ENCODE measurements at places on chromosomes 6 and 20.

GRCh38 chr6:4965562-4966389 lies 38.1 kb downstream of the RPP40 start:
- DNase-seq: no peak

DNA sequence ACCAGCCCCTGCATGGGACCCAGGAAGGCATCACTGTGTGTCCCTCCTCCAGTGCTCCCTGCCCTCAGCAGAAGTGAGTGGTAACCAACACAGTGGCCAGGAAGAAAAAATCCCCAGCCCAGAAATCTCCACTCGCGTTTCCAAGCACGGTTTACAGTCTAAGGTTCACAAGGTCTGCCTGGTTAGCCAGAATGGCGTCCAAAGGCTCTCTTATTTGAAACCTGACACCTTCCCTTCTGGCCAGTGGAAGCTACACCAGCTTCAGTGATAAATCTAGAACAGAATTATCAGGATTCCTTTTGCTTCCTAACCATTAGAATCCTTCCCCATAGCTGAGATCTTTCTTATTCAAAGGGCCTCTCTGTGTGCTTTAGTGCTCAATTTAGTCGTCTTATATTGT lies 9.2 kb downstream of the LY86 start:
- no peak for DNase-seq

DNA sequence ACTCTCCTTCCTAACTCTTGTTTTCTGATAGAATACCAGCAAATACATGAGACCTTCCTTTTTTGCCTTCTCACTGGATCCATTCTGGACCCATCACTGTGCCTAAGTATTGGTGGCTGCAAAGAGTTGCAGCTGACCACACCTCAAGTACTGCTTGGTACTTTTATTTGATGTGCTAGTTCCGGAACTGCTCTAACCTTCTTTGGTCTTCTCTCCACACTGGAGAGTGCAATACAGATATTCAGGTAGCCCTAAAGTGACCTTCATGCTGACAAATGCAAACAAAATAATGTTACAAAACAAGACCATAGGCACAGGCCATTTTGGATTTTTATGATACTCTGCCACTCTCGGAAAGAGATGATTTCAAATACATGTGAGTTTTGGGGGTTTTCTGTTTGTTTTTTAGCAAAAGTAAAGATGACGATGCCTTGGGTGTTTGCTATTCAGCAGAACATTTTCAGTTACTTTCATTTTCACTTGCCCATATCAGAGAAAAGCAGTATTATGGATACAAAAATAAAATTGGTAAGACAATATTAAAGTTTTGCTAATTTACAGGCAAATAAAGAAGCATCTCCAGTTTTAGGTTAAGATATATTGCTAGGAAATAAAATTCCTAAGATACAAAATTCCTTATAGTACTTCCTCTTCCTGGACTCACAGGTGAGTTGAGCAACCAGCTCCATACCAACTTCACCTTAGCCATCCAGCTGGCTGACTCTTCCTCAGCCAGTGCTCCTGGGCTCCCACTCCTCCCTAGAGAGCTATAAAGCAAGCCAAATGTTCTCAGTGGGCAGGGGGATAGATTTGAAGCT lies 42.0 kb downstream of the PTPRK start:
- no peak for DNase-seq

DNA sequence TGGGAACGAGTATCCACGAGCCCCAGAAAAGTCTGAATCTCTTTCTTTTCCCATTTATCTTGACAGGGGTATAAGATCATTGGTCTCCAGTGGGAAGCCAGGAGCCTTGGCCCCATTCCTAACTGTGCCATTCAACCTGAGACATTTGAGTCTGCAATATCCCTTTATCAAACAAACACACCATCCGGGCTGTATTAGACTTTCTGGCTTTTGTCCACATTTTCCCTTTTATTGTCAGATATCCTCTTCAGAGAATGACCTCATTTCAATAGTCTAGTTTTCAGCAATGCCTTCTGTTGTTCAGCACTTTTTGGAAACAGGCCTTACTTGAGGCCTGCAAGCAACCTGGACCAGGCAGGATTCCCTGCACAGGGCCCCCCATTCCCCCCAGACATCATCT lies 15.7 kb downstream of the BPIFA1 start:
- no peak for DNase-seq

- peak; percentile 10 for DNase-seq
Measured at GRCh38 chr6:47836046-47836445, 54.2 kb downstream of the OPN5 start.

DNA sequence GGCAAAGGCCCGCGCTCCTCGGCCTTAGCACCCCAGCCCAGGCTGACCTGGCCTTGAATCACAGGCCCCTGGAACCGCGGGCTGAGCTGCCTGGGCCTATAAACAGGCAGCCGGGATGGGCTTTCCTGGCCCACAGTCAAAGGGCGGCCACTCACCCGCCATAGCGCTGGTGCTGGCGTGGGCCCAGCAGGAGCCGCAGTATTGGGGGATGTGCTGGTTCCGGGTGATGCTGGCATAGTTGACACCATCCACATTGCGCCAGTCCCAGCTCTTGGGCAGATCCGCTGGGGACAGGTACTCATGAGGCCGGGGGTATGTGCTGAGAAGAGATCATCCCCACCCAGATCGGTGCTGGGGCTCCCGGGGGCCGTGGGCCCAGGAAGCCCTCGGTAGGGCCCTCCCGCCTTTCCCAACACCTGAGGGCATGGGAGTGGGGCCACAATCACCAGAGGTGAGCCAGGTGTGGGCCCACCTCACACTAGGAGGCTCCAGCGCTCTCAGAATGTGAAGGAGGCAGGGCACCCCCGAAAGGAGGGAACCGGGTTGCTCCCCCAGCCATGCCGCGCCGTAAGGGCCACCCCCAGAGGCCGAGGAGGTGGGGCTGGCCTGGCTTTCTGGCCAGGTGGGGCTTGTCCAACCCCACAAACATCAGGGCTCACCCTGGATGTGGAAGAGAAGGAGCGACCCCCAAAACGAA lies 739 bp downstream of the CTSZ start:
- DNase-seq: no peak

- DNase-seq: peak; percentile 6
Measured at GRCh38 chr6:70708448-70708847, 40.8 kb downstream of the SMAP1 start.

- DNase-seq: no peak
Measured at GRCh38 chr20:20611167-20611566, 101.3 kb downstream of the RALGAPA2 start.

DNA sequence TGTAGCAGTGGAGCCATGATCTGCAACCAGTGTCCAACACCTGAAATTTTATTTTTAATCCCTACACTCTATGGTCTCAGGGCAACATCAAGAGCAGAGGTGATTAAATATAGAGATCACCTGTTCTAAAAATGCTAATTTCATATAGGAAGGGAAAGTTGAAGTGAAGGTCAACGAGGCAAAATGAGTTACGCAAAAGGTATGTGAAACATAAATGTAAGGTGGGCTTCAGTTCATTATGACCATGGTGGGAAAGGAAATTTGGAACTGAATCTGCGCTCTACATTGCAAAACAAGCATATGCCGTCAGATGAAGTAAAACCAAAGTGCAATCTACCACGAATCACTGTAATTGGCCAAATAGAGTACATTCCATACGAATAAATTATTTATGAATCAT lies 35.2 kb upstream of the STMND1 start:
- DNase-seq: no peak

Measured in activated CD4-positive, alpha-beta T cell treated with anti-CD3 and anti-CD28 coated beads, Interleukin-2, Interleukin-6, amounts not matched to agents 100 ng/mL and 50 ng/mL, durations not matched to agents 16 hours and 8 hours (primary cell).